ENCODE measurements at places on chromosomes 16 and 17.

DNA sequence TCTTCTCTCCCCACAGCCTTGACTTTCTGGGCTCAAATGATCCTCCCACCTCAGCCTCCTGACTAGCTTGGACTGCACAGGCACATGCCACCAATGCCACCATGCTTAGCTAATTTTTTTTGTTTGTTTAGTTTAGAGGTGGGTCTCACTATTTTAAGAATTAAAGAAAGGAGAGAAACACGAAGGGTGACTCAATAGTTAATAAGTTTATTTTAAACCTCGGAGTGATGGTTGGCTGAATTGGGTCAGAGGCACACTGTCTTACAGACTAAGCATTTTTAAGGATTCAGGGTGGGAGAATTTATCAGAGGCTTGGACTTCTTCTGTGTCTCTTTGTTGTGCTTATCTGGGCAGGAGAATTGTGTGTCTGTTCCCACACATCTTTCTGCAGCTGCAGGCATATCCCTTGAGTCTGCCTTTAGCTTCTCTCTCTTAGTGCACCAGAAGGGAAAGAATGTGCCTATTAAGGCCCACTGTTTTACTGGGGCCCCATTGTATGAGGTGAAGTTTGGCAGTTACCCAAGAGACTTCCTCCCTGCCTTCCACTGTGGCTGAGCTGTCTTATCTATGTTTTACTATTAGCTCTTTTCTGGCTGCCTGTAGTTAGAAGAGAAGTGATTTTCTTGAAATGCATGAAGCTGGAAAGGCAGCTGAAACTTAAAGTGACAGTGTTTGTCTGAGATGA is 2172.0 kb downstream of the TP53TG3F start:
- DNase-seq: no peak

DNA sequence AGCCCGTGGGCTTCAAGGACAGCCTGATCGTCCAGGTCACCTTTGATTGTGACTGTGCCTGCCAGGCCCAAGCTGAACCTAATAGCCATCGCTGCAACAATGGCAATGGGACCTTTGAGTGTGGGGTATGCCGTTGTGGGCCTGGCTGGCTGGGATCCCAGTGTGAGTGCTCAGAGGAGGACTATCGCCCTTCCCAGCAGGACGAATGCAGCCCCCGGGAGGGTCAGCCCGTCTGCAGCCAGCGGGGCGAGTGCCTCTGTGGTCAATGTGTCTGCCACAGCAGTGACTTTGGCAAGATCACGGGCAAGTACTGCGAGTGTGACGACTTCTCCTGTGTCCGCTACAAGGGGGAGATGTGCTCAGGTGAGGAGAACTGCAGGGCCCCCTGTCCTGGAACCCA is 31.5 kb upstream of the EFCAB13 start:
- DNase-seq: no peak

DNA sequence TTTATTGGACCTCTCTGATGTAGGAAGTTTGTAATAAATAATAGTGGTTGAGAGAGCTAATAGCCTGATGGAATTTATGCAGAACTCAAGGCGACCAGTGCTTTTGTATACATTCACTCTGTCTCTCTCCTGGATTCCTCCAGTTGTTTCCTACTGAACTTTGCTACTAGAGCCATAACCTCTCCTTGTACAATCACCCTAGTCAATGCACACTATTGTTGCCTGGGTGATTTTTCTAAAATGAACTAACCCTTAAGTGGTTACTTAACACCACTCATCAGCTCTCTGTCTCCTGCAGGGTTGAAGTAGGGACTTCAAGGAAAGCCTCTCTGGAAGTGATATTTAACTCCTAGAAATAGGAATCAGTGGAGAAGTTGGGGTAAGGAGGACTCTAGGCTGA is 9.7 kb downstream of the PHKB start:
- no peak for DNase-seq

DNA sequence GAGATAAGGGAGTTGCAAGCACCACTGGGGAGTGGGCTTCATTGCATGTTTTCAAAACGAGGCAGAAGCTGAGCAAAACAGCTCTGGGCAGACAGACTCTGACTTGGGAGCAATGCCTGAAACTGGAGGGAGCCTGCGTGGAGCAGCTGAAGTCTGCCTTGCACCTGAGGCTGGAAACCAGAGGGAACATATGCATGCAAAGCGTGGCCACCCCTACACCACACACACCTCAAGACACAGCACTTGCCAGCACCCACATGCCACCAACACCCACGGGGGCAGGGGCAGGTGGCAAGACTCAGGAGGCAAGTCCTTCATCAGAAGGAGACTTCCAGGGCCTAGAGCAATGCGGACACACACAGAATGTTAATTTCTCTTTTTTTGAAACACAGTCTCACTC is 45.8 kb downstream of the COTL1 start:
- no peak for DNase-seq

DNA sequence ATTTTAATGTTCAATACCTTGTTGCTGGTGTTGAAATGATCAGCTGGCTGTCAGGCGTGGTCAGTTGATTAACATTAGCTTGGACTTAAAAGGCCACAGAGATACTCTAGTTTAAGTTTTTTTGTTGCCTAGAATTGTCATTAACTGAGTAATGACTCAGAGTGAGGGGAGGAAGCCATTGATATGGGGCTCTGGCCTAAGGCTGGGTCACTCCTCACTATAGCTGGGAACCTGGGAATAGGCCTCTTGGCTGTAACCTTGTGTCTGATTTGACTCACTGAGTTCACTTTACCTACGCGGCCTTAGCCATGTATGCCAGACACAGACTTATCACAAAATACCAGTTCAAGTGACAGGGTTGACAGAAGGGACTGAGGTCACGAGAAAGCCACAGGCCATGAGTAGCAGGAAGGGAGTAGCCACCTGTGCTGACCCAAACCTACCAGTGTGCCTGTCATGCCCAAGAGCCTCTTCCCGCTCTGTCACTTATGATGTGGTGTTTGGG is 37.9 kb upstream of the ADCY7 start:
- no peak for DNase-seq
